Activated CD4-positive, alpha-beta memory T cell treated with anti-CD3 and anti-CD28 coated beads for 36 hours (primary cell): ENCODE measurements at places on chromosomes 6 and 20. TPM values are rescaled to one million over a fixed set of nuclear protein-coding genes. Genes with fewer than 3 reads are reported as not detected.

Gene RBCK1
- total RNA-seq: 139 TPM

Gene NEDD9
- total RNA-seq: 26.6 TPM

- no peak overlapping the region for H3K4me3 ChIP-seq
- no peaks in the 10 kb centered on the region for H3K36me3 ChIP-seq
- no peak for DNase-seq
- peaks cover 11% of the 10 kb centered on the region for H3K27me3 ChIP-seq
- no peak overlapping the region for H3K27ac ChIP-seq
- H3K4me1 ChIP-seq: peaks cover 4% of the 10 kb centered on the region
Observed at GRCh38 chr20:51725584-51726176, 42.5 kb downstream of the ATP9A start.

Gene ENPP3
- total RNA-seq: 0.82 TPM

DNA sequence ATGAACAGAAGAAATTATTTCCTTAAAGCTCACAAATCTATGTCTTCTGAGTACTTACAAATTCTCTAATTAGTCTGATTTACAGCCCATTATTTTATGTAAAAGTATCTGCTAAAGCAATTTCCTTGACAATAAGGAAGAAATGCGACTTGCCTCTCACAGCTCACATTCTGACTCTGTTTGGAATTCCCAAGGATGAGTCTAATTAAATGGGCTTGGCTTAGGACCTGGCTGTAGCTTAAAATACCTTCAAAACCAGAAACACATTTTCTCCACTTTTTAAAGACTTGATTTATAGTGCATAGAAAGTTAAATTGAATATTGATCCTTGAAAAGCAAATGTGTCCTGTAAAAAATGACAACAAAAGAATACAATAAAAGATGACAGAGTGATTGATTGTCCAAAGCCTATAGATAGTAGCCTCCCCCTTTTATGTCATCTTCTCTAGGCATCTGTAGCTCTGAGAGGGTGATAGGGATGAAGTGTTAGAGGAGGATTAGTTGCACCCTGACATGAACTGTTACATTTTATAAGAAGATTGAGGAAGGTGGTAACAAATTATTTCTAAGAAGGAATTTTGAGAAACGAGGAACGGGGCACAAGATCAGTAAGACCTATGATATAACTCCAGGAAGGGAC, 118.9 kb downstream of the MACROD2 start:
- DNase-seq: no peak
- H3K27ac ChIP-seq: no peak overlapping the region
- H3K4me1 ChIP-seq: no peaks in the 10 kb centered on the region
- H3K36me3 ChIP-seq: no peaks in the 10 kb centered on the region
- H3K27me3 ChIP-seq: no peaks in the 10 kb centered on the region

- no peak overlapping the region for H3K4me3 ChIP-seq
- peaks cover 52% of the 10 kb centered on the region for H3K4me1 ChIP-seq
- no peak for DNase-seq
- H3K36me3 ChIP-seq: no peaks in the 10 kb centered on the region
- no peak overlapping the region for H3K27ac ChIP-seq
Observed at GRCh38 chr6:37524025-37524969, 24.6 kb upstream of the CCDC167 start.

- H3K27me3 ChIP-seq: no peaks in the 10 kb centered on the region
- H3K4me1 ChIP-seq: no peaks in the 10 kb centered on the region
- no peak overlapping the region for H3K27ac ChIP-seq
- no peak for DNase-seq
- no peaks in the 10 kb centered on the region for H3K36me3 ChIP-seq
Observed at GRCh38 chr6:162866656-162867055, 138.9 kb downstream of the PACRG start.

DNA sequence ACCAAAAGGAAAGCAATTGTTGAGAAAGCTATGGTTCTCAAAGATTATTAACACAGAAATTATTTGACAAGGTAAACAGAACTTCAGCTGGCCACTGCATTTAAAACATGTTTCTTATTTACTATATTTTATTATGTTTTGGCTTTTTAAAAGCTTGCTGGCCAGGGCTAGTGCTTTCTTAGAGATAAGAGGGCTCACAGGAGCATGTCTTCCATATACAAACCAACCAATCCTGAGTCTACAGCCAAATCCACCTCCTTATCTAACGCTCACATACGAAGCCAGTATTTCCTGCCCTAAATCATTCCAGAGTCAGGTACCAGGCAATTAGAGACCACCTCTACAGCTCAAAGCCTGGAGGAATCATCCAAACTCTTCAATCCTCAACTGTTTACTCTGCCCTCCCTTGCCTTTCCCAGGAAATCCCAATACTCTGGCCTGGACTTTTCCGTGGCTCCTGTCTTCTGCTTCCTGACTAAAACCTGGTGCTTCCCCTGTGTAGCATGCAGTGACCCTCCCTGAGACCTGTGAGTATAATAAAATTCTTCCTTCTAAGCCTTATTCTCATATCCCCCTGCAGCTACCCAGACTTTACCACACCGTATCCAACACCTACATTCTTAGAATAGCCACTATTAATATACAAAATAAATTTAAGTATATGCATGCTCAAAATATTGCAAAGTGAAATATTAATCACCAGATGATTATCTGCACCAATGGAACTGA, 33.2 kb downstream of the RANBP9 start:
- H3K27me3 ChIP-seq: no peaks in the 10 kb centered on the region
- peaks cover 53% of the 10 kb centered on the region for H3K4me1 ChIP-seq
- DNase-seq: no peak
- no peak overlapping the region for H3K27ac ChIP-seq
- peaks cover 29% of the 10 kb centered on the region for H3K36me3 ChIP-seq

GRCh38 chr20:59802018-59802417, 131.4 kb downstream of the SYCP2 start:
- no peaks in the 10 kb centered on the region for H3K36me3 ChIP-seq
- H3K27me3 ChIP-seq: peaks cover 10% of the 10 kb centered on the region
- H3K4me1 ChIP-seq: no peaks in the 10 kb centered on the region
- no peak for DNase-seq
- no peak overlapping the region for H3K27ac ChIP-seq

- no peak overlapping the region for H3K4me3 ChIP-seq
- no peaks in the 10 kb centered on the region for H3K36me3 ChIP-seq
- no peaks in the 10 kb centered on the region for H3K4me1 ChIP-seq
- no peak for DNase-seq
- no peak overlapping the region for H3K27ac ChIP-seq
- H3K27me3 ChIP-seq: no peaks in the 10 kb centered on the region
Observed at GRCh38 chr6:150730801-150731457, 131.2 kb downstream of the PLEKHG1 start.

Gene FOXC1
- total RNA-seq: 0.05 TPM
